Hematopoietic multipotent progenitor cell treated with erythropoietin and hydrocortisone succinate and interleukin-3 and kit ligand, for 17 days (in vitro differentiated cells): ENCODE measurements at places on chromosomes 12 and 14.

- no peak for DNase-seq
These were observed 2.7 kb downstream of the BHLHE41 start for GRCh38 chr12:26122061-26122680.

GRCh38 chr14:69619012-69619411 is 7.6 kb downstream of the SUSD6 start:
- DNase-seq, result no peak

GRCh38 chr12:71440763-71441748 is 1.5 kb downstream of the LGR5 start:
- no peak for DNase-seq

DNA sequence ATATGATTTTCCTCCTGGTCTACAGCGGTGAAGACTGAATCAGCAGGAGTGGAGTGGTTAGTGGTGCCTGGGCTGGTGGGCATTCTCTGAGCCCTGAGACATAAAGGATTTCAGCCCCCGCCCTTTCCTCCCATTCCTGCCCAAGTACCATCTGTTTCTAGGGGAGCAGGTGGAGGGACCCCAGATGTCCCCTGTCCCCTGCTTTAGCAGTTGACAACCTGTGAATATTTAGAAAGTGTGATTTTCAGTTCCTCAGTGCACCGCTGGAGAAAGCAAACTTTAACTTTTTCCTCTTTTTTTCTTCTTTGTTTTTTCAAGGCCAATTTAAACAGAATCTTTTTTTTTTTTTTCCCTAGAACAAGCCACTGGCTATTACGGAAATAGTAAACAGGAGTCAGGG is 163.8 kb upstream of the MYL2 start:
- no peak for DNase-seq

- no peak for DNase-seq
These were observed 154.9 kb upstream of the AMIGO2 start for GRCh38 chr12:47234576-47235141.

DNA sequence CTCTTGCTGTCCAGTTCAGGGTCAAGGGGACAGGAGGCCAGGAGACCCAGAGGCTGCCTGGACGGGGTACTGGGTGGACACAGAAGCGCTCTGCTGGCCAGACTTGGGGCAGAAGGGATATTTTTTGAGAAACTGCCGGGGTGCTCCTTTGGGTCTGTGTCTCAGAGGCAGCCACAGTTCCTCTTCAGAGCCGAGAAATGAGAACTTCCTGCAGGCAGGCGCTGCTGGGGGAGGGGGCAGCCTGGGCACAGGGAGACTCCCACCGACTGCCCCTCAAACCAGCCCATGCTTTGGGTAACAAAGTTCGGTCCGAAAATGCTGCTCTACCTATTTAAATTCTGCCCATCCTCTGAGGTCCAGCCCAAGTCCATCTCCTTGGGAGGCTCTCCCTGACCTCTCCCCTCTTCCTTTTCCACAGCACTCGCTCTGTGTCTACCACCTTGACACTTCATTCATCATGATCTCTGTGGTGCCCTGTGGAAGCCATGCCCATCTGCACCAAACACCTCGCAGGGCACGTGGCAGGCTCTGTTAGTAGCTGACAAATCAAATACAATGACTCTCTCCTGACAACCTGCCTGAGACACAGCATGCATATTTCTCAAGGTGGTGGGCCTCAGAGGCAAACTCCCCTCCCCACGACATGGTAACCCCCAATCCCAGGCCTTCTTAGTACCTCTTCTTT is 16.4 kb downstream of the HDAC7 start:
- no peak for DNase-seq

DNA sequence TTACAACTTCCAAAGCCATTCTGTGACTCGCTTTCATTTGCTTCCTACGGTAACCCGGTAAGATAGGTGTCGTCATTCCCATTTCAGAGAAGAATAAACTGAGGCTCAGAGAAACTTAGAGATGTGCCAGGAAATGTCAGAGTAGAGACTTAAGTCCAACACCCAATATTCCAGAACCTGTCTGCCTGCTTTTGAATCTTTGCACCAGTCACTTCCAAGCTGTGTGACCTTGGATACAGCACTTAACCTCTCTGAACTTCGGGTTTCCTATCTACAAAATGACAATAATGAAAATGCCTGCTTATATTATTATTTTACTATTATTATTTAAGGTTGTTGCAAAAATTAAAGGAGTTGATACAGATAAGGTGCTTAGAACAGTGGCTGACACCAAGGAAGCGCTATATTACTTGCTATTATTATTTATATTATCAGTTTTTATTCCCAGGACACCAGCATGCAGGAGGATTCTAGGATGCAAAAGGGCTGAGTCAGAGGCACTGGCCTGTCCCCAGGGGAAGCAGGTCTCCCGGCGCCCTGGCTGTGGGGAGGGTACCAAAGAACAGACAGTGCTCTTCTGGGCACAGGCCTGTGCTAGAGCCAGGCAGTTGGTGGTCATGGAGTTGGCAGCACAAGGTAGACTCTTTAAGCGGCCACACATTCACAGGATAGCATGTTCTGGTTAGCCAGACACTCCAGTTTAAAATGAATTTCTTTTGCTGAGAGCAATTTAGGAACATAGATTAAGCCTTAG is 5.4 kb downstream of the HSPB8 start:
- no peak for DNase-seq

DNA sequence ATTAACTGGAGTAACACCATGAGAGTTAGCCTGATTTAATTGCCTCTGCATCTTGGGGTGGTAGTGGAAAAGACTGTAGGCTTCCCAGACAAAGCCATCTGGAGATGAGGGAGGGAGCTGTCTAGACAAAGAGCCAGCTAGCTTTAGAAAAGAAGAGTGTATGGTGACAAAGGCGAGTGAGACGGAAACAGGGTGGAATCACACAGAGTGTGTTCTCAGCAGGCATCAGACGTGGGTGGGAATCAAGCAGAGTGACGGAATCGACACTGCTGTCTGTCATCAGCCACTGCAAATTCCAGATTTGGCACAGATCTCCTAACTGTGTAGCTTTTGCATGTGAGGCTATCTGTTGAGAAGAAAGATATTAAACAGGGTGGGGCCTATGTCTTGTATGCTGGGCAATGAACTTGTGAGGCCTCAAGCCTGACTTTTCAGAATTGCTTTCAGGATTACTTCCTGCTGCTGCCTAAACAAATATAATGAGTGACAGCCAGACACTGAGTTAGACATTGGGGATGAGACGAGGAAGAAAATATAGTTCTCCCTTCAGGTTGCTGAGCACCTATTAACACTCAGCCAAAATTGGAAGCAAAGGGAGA is 236.5 kb upstream of the GRIP1 start:
- no peak for DNase-seq

DNA sequence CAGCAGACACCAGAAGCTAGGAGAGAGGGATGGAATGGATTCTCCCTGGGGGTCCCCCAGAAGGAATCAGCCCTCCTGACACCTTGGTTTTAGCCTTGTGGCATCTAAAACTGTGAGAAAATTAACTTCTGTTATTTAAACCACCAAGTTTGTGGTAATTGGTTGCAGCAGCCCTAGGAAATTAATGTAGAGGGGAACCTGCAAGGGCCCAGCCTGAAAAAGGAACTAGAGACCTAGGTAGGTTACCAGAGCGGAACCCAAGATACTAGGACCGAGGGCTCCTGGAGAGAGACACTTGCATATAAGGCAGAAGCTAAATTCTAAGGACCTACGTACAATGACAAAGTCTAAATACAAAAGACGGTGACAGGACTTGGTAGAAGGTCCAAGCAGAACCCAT is 8.1 kb upstream of the DENND5B start:
- no peak for DNase-seq

GRCh38 chr14:67186789-67187584 is 2.3 kb upstream of the GARIN2 start:
- DNase-seq, result no peak

DNA sequence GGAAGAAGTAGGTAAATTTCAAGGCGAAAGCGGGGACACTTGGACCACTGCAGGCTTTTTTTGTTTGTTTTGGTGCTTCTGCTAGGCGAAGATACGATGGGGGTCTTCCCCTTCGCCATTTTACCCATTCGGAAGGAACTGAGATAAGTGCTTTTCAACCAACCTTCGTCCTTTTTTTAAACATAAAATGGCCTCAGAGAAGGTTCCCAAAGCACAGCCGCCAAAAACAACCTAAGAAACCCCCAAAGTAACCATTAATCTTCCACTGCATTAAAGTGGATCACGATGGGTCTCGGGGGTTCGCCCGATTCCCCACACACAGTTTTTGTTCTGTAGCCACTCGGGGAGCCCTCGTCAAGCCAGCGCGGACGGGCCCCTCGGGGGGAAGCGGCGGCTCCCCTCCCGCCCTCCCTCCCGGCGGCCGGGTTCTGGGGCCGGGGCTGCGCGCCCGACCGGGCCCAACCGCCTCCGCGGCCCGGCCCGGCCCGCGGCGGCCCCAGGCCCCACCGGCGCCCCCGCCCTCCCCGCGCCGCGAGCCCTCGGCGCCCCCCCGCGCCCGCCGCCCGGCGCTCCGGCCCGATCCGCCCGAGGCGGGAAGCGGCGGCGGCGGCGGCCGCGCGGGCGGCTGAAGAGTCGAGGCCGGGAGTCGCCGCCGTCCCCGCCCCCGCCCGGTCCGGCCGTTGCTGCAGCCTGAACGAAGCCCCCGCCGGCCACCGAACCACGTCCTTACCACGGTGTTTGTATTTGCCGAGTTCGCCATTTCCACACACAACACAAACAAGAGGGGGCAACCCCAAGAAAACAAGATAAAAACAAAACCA is 790 bp downstream of the GTF2A1 start:
- no peak for DNase-seq

DNA sequence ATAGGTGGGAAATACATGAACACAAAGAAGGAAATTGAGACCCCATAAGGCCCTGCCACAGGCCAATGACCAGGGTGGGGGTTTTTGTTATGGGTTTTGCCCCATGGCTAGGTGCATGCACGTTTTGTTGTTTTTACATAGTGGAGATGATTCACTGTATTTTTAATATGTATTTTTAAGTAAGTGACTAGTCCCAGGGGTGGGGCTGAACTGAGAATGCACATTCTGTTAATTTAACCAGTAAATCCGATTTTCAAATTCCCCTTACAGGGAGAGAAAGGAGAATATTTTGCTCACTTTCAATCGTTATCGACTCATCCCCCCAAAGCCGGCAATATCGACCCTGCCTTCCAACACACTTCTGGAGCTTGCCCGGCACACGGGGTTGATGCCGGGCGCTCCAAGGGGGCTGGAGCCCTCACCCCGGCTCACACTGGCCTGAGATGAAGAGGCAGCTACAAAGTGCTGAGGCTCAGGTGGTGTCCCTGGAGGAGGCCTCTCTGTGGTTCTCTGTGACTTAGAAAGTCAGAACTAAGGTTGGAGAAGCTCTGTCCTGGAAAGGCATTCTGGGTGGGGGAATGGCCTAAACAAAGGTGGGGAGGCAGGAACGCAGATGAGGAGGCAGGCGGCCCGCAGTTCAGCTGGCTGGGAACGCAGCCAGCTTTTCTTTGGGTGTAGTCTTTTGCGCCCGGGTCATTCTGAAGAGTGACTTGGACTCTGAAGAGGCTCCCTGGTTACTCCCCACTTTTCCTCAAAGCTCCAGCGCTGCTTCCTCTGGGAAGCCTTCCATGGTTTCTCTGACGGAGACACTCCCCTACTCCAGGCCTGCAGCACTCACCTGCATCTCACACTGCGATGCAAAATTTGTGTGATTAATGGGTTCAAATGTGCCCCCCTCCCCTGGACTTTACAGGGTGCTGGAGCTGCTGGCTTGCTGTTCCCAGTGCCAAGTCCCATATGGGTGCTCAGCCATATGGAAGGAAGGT is 50.7 kb upstream of the DLK1 start:
- peak; percentile 77 for DNase-seq

- DNase-seq, result no peak
These were observed 35.6 kb downstream of the RASSF8 start for GRCh38 chr12:25993901-25994651.

- DNase-seq, result peak; percentile 62
These were observed 3.0 kb upstream of the FNTB start for GRCh38 chr14:64983439-64984310.

GRCh38 chr14:35632676-35633075 is 98.7 kb downstream of the INSM2 start:
- DNase-seq, result no peak

DNA sequence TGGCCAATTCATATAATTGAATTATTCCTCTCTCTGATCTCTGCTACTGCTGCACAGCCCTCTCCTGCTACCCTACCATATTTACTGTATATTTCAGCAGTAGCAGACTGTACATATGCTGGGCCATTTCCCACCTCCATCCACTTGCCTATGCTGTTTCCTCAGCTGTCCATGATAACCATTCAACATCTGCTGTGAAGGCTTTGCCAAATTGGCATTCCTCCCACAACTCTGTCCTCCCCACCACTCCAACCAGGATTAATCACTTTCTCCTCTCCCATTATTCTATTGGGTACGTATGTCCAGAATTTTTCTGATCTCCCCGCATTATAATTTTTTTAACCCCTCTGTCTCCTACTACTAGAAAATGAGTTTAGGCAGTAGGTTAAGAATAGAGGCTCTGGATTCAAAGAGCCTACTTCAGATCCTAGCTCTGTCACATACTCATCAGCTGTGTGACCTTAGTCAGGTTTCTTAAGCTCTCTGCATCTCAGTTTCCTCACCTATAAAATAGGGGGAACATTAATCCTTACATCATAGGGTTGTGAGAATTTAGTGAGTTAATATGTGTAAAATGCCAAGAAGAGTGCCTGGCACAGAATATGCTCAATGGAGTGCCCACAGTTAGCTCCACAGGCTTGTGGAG is 123.3 kb downstream of the KICS2 start:
- DNase-seq, result no peak

- DNase-seq, result no peak
These were observed 216.2 kb downstream of the ZFP36L1 start for GRCh38 chr14:68576496-68577244.

- peak; percentile 95 for DNase-seq
These were observed at the start of gene TMED10 for GRCh38 chr14:75176142-75176820. TSS of gene TMED10 (minus strand) at chr14:75176612. CDS start at chr14:75176579, 33 bp downstream.

DNA sequence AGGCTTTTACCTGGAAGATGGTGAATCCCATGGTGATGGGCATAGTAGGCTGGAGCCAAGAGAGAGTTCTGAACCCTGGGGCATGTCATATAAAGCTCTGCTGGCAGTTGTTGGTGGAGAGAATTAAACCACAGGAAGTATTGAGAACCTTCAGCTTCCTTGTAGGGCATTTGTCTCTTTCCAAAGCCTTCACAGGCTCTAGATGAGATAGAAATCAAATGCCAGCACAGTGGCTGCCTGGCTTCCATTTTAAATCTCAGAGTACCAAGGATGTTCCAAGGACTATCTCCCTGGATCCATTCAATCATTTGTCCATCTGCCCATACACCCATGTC is 369.6 kb downstream of the DPF3 start:
- no peak for DNase-seq

DNA sequence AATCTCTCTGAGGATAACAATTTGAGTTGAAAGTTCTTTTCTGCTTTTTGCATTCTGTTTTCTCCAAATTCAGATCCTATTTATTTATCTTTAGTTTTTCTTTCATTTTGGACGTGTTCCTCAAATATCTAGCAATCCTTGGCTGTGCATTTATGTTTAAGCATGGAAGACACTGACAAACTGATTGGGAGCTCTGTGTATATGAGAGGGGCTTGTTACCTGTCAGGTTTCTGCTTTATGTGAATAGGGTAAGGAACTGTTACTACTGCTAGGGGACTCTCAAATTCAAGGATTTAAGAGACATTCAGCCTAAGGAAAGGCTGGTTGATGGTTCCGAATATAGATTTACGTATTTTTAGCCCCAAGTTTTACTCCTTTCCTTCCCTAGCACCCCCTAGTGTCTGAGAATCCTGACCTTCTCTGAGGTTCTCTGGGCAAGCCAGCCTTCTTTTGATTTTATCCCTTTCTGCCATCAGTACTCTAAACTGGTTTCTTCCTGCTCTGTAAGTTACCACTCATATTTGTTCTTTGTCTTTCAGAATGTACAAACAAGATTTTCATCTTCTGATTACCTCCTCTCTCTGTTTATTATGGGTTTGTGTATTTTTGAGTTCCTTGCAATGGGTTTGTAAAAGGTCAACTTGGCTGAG is 30.5 kb downstream of the YLPM1 start:
- no peak for DNase-seq

- DNase-seq, result no peak
These were observed 133.6 kb downstream of the ZFP36L1 start for GRCh38 chr14:68658943-68659931.
